ENCODE measurements at places on chromosomes 2 and 18.

- DNase-seq = no peak
Measured at GRCh38 chr2:65297544-65297943, 69.9 kb downstream of the ACTR2 start.

GRCh38 chr18:11147962-11148679, 1.2 kb downstream of the PIEZO2 start:
- DNase-seq = no peak

DNA sequence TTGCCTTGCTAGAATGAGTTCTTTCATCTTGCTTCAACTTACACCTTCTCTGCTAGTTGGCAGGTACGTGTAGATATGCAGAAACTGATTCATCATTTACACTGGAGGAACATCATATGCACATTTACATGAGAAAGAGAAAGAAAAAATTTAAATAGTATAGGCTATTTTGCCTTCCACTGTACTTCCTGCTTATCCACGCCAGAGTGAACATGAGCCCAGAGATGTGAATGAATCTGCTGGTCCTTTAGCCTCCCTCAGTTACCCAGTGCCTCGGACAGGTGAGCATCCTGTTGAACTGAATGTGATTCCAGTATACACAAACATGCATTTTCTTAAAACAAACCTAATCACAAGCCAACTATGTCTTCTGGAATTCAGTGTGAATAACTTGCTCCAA, 83.6 kb downstream of the SESTD1 start:
- no peak for DNase-seq

- DNase-seq = no peak
Measured at GRCh38 chr2:64021578-64021977, 2.4 kb upstream of the VPS54 start.

GRCh38 chr18:75212751-75213090, 2.1 kb downstream of the TSHZ1 start:
- no peak for DNase-seq

GRCh38 chr2:108586116-108586515, 51.8 kb downstream of the LIMS1 start:
- DNase-seq = no peak

GRCh38 chr18:10374636-10375293, 79.7 kb upstream of the APCDD1 start:
- no peak for DNase-seq

- DNase-seq = no peak
Measured at GRCh38 chr2:236628981-236629605, 59.5 kb downstream of the ACKR3 start.

DNA sequence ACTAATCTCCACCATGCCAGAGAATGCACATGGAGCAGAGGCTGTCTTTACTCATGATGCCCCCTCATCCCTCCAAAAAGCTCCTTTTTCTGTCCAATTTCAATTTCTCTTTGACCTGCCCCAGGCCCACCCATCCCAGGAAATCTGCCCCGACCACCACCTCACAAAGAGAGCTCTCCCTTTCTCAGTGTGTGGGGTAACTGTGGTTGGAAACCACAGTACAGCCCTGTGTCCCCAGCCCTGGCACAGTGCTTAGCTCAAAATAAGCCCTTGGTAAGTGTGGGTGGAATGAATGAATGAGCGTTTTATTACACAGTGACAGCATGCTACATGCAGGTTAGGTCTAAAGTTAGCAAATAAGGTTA, 43.7 kb upstream of the CAB39 start:
- no peak for DNase-seq

DNA sequence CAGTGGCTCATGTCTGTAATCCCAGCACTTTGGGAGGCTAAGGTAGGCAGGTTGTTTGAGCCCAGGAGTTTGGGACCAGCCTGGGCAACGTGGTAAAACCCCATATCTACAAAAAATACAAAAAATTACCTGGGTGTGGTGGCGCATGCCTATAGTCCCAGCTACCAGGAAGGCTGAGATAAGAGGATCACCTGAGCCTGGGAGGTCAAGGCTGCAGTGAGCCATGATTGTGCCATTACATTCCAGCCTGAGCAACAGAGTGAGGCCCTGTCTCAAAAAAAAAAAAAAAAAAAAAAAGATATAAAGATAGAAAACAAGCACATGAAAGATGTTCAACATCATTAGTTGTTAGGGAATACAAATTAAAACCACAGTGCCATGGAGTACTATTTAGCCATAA, 65.3 kb upstream of the UGP2 start:
- DNase-seq = peak; percentile 38

- DNase-seq = no peak
Measured at GRCh38 chr2:48440103-48440390, 89.9 kb upstream of the STON1 start.

- no peak for DNase-seq
Measured at GRCh38 chr18:4193086-4193485, 262.0 kb downstream of the DLGAP1 start.

- DNase-seq = no peak
Measured at GRCh38 chr2:46634905-46635304, 155.5 kb downstream of the TMEM247 start.

- DNase-seq = no peak
Measured at GRCh38 chr2:41042343-41042742, 590.5 kb upstream of the SLC8A1 start.

GRCh38 chr2:61710711-61711110, 143.1 kb downstream of the FAM161A start:
- peak; percentile 42 for DNase-seq

GRCh38 chr2:151946899-151947812, 118.9 kb upstream of the ARL5A start:
- DNase-seq = peak; percentile 39
